Right cardiac atrium (tissue), 5 donors: ENCODE measurements at places on chromosomes 4 and X. TPM values are rescaled to one million over a fixed set of nuclear protein-coding genes. Genes with fewer than 3 reads are reported as not detected.

DNA sequence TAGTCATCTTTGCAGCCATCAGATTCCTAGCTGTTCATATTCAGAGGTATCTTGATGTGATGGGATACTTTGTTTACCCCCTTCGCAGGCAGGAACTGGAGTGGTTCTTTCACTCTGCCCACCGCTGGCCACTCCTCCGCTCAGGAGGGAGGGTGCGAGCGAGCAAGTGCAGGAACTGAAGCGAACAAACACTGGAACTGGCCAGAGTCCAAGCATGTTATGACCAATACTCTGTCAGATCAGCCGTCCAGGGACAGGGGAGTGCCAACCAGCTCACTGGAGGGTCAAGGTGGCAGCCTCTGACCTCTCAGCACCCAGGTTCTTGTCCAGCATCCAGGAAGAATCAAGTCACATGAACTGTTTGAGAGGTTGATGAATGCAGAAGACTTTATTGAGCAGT is 18.0 kb upstream of the MANBA start:
- DNase-seq, result no peak

CT45A3 gene
- not detected for polyA plus RNA-seq

- DNase-seq, result no peak
These were observed 29.1 kb downstream of the SPARCL1 start for GRCh38 chr4:87500092-87500462.

- DNase-seq, result no peak
These were observed 179.5 kb downstream of the PPARGC1A start for GRCh38 chr4:23710298-23710697.

PRDM5 gene
- polyA plus RNA-seq, result 2.4 TPM

SHROOM3 gene
- polyA plus RNA-seq, result 4.6 TPM

DNA sequence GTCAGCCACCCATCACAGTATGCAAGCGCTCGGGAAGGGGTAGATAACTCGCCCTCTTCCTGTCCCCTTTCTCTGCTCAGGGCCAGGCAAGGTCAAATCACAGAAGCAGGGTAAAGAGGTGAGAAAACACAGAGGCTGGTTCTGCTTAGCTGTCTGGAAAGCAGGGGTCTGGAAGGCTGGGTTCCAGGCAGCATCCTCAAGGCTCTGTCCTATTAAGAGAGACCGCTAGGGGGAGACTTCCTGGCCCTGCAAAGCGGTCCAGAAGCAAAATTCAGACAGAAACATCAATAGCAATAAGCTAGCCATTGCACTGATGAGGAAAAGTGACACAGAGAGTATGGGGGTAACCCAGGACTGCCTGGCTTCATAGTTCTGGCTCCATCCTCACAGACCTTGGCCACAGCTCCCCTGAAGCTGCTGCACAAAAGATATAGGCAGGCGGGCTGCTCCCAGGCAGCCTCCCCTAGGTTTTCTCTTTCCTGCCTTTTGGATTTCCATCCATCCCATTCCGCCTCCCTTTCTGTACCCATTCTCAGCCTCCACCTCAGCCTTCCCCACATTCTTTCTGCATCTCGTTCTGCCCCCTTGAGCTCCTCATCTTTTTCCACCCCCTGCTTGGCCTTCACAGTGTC is 308.5 kb downstream of the EVC2 start:
- DNase-seq, result no peak

DNA sequence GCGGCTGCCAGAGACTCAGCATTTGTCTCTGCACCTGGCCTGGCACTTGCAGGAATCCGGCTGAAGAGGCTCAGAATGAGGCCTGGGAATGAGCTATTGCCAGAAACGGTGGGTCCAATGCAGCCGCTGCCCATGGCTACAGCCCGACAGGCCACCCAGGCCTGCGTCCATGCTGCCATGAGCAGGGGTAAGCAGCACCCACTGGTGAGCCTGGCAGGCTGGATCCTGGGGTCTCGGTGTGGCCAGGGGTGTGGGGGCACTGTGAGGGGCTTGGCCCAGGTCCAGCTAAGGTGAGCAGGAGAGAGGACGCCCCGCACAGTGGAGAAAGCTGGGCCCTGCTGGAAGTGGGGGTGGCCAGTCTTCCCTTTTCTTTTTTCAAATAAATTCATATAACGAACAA is 60.3 kb upstream of the MXD4 start:
- DNase-seq, result no peak

GRCh38 chrX:97692575-97692974 is 808.9 kb downstream of the RPA4 start:
- DNase-seq, result no peak

GRCh38 chr4:109315818-109316217 is 13.4 kb upstream of the COL25A1 start:
- no peak for DNase-seq

DNA sequence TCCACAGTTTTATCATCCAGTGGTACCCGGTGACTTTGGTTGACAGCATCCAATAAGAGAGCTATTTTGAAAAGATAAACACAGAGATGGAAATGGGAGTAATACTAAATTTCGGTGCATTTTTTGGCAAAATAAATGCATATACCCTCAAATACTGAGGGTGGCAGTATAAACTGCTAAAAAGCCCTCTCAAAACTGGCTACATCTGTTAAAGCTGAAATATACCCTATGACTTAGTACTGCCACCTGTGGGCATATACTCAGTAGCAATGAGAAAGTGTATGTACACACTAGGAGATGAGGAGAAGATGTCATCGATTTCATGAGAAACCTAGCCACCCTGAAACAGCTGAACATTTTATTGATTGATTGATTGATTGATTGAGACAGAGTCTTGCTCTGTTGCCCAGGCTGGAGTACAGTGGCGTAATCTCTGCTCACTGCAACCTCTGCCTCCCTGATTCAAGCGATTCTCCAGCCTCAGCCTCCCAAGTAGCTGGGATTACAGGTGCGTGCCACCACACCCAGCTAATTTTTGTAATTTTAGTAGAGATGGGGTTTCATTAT is 12.2 kb upstream of the TMEM128 start:
- DNase-seq, result no peak

DNA sequence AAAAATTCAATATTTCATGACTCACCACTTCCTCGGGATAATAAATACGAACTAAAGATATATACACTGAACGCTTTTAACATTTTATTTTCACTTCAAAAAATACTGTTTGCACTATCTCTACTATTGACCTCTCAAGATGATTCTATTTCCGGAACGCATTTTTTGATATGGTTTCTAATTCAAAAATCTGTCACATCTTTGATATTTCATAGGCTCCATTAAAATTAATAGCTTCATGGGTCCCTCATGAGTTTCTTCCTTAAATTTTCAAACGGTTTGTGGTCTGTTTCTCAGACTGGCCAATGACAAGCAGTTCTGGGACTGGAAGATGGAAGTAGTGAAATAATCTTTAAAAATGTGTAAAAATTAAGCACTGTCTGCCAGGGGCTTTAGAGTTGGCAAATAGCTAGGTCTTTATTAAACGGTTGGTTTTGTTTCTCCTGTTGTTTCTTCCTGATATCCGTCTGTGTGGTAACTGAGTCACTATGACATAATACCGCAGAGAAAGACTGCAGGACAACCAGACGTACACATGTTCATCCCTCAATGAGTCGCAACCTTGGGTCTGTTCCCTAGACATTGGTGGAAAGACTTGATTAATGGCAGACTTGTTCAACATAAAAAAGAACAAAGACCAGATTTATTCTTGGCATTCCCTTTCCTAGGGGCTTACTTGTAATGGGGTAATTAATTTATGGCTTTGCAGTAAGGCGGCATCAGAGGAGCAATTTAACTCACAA is 133.8 kb downstream of the PALLD start:
- DNase-seq, result no peak

TKTL2 gene
- polyA plus RNA-seq, result not detected

- DNase-seq, result no peak
These were observed 118.7 kb downstream of the FAT4 start for GRCh38 chr4:125433453-125433852.

MAGED4 gene
- polyA plus RNA-seq, result 1.3 TPM

DNA sequence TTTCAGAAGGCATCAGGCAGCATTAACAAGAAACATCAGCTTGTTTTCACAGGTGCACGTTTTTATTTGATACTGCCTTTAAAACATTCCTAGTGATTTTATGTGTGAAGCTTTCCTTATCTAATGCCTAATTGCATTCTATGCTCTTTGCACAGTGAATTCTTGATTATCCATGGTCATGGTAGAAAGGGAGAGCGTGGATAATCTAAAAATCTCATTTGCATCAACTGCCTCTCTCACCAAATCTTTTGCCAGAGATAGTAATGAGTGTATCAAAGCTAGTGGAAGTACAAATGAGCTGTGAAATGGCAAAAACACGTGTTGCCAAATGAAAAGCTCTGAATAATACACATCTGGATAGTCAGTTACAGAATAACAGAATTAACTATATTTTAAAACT is 170.5 kb downstream of the NAA11 start:
- DNase-seq, result no peak

DNA sequence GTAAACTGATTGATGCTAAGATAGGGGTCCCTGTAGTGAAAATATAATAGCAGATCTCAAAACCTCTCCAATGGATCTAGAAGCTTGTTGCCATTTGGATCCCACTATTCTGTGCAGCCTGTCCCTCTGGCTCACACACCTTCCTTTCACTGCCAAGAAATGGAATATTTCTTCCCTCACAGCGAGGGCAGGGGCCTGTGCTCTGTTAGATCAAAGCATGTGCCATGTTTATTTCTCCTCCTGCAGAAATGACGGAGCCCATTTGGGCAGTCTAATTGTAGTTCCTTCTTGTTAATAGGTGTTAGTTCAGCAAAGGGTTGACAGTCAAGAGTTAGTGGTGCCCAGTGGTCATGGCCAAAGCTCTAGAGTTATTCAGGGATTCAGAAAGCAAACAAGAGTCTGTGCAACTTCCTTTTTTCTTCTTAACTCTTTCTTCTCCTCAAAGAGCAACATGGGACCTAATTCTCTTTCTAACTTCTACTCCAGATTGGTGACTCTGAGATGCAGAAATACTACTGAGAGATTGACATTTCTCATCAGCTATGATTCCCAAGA is 106.8 kb downstream of the STOX2 start:
- DNase-seq, result no peak

GRCh38 chrX:119292445-119292844 is 56.4 kb downstream of the PGRMC1 start:
- DNase-seq, result no peak

GRCh38 chrX:12447448-12448064 is 309.3 kb downstream of the FRMPD4 start:
- DNase-seq, result no peak

- no peak for DNase-seq
These were observed 30.1 kb upstream of the UGT2B17 start for GRCh38 chr4:68606240-68606639.

EDA2R gene
- 0.14 TPM for polyA plus RNA-seq

- DNase-seq, result no peak
These were observed 16.1 kb upstream of the KLHL2 start for GRCh38 chr4:165191348-165191656.

GRCh38 chr4:38013461-38014366 is 53.5 kb downstream of the PTTG2 start:
- peak; percentile 86 for DNase-seq

GRCh38 chr4:40388239-40388638 is 53.1 kb downstream of the CHRNA9 start:
- DNase-seq, result no peak
